Panc1 (cell line): ENCODE measurements at places on chromosomes 4 and X.

GRCh38 chrX:146396409-146396808 is 413.2 kb upstream of the CXorf51B start:
- no peak for DNase-seq

DNA sequence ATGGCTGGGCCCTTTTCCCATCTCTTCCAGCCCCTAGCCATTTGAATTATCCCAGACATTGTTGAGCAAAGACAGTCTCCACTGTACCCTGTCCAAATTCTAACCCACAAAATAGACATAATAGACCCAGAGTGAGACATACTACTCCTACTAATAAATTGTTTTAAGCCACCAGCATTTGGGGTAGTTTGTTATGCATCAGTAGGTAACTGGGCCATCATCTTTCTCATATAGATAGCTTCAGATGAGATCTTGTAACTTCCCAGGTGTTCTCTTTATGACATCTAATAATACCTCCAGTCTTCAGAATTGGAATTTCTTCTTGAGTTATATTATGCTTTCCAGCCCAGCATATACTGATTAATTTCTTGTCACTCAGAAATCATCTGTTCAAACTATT is 117.2 kb upstream of the OTUD4 start:
- no peak for DNase-seq

GRCh38 chr4:151266497-151266896 is 10.5 kb upstream of the PRSS48 start:
- no peak for DNase-seq

GRCh38 chr4:111281219-111281618 is 658.3 kb upstream of the PITX2 start:
- DNase-seq = no peak

DNA sequence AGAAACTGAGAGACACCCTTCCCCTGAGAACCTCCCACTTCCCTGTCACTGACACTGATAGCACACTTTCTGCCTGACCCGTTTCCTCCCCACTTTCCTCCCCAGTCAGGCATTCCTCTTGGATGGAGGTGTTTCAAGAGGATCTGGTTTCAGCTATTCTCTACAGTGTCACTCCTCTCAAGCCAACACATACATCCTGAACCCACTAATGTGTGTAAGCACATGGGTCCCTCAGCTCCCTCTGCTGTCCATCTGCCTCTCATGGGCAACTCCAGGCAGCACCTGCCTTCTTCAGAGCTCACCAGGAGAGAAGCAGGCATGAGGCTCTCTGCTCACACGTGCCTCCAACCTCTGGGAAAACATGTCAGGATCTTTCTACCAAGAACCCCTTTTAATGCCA is 207.6 kb downstream of the NAF1 start:
- no peak for DNase-seq

GRCh38 chr4:105624530-105624929 is 72.1 kb downstream of the ARHGEF38 start:
- no peak for DNase-seq

GRCh38 chr4:98778206-98778605 is 119.8 kb upstream of the TSPAN5 start:
- DNase-seq = peak; percentile 58

DNA sequence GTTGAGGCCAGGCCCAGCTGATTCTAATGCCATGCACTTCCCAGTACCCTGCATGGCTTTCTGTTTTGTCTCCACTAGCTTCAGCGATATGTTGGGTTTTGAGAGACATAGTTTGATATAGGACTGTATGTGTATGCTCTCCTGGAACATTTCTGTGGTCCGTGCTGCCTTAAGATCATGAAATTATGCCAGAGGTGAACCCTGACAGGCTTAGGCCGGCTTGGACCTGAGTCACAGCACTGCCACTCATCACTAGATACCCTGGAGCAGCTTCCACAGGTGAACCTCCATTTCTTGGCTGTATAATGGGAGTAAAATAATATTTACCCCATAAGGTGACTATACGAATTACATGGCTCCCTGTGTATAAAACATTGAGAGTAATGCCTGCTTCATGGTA is 6.4 kb downstream of the SGMS2 start:
- no peak for DNase-seq
